ENCODE measurements at places on chromosomes 6 and 20.

DNA sequence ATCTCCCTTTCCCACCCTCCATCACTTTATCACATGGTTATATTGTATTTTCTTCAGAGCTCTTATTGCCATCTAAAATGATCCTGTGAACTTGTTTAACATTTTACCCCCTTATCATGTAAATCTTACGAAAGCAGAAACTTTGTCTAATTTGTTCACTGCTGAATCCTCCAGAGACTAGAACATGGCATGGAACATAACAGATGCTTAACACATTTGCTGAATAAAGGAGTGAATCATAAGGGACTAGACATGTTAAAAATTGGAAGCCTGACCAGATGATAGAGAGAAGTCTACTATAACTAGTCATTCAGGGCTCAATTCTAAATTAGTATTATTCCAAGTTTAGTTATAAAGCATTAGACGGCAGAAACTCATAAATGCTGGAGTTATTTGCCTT lies 73.3 kb downstream of the MAN1A1 start:
- no peak for DNase-seq

DNA sequence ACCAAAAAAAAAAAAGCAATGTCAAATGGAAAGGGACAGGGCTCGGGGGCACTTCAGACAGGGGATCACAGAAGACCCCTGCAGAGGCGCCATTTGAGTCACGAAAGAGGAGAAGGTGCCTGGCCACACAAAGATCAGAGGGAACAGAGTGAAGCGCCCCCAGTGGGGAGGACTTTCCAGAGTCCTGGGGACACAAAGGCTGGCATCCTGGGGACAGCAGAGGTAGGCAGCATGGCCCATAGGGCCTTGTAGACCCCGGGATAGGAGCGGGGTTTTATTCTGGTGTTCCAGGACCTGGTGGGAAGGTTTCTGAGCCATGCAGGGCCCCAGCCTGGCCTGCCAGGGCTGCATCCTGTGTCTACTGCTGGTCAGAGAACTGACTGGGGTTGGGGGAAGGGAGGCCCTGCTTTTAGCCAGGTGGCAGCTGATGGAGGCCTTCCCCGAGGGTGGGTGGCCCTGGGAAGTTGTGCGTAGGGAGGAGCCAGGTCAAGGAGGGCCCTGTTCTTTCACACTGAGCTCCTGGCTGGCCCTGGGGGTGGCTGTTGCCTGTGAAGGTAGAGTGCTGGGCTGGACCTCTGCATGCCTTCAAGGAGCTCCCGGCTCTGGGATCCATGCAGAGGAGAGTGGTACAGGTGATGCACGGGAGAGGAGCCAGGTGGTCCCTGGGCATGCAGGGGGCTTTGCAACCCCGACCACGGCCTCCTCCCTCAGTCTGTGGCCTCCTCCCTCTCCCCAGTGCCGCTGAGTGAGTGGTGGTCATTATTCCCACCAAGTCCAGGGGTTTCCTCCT lies 117.9 kb downstream of the CDH4 start:
- DNase-seq: no peak

DNA sequence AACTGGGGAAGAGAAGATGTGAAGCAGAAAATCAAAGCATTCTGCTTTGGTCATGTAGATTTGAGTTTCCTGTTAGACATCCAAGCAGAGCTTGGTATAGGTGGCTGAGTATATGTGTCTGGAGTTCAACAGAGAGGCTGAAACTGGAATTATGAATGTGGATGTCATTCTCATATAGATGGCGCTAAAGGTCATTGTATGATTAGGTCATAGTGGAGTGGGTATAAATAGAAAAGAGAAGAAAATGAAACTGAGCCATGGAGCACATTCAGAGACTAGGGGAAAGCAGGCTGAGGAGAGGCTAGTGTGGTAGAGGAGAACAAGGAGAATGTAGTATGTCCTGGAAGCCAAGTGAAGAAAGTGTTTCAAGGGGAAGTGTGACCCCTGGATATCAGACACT lies 295.6 kb upstream of the PLN start:
- no peak for DNase-seq

DNA sequence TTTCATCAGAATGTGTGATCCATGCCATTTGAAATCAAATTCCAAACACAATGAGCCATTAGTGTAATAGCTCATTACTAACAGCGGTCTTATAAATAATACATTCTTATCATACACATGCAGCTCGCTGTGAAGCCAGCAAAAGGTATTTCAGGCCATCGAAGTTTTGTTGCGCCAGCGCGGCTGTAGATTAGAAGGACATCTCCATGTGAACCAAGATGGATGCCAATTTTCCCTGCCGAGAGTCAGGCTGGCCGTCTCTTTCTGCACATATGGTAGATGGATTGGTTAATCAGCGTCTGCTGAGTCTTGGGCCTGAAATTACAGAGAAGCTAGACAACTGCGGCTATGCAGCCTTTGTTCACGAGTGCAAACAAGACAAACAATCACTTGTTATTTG lies 44.1 kb downstream of the CFAP61 start:
- DNase-seq: no peak

GRCh38 chr6:130119211-130119610 lies 100.8 kb downstream of the L3MBTL3 start:
- no peak for DNase-seq

DNA sequence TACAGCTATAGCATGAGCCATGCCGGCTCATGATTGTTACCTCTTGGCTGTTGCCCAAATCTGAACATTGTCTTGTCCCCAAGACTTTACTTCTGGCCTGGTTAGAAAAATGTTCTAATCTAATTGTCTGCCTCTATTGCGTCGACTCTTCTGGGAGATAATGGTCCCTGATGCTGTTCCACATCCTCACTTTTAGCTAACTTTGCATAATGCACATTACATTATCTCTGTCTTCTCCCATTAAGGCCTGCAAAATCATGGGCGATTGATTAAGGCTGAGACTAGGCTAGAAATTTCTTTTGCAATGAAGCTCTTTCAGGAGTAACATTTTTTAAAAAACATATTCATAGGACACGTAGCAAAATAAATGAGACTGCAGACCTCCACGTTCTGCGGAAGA lies 961.0 kb downstream of the KIF16B start:
- DNase-seq: no peak

- no peak for DNase-seq
Measured at GRCh38 chr6:18845896-18846295, 458.7 kb downstream of the RNF144B start.

DNA sequence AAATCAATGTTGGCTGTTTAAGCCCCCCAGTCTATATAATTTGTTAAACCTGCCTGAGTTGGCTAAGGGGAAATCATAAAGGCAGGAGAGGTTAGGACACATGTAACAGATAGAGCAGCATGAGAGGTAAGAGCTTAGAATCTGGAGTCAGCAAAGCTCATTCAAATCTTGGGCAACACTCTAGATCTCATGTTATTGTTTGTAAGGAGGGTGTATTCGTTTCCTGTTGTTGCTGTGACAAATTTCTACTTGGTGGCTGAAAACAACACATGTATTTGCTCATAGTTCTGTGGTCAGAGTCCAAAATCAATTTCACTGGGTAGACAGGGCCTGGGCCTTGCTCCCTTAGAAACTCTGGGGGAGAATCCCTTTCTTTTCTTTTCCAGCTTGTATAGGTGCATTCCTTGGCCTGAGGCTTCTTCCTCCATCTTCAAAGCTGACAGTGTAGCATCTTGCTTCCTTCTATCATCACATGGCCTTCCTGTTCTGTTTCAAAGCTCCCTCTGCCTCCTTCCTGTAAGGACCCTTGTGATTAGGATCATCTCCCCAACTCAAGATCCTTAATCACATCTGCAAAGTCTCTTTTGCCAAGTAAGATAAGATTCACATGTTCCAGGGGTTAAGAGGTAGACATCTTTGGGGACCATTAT lies 4.4 kb downstream of the LY86 start:
- DNase-seq: no peak

DNA sequence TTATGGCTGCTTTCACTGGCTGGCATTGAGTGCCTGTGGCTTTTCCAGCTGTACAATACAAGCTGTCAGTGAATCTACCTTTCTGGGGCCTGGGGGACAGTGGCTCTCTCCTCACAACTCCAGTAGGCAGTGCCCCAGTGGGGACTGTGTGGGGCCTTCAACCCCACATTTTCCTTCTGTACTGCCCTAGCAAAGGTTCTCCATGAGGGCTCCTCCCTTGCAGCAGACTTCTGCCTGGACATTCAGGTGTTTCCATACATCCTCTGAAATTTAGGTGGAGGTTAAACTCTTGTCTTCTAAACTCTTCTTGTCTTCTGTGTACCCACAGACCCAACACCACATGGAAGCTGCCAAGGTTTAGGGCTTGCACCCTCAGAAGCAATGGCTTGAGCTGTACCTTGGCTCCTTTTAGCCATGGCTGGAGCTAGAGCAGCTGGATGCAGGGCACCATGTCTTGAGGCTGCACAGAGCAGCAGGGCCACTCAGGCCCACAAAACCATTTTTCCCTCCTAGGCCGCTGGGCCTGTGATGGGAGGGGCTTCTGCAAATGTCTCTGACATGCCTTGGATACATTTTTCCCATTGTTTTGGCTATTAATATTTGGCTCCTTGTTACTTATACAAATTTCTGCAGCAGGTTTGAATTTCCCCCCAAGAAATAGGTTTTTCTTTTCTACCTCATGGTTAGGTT lies 9.6 kb downstream of the PEX7 start:
- DNase-seq: no peak

DNA sequence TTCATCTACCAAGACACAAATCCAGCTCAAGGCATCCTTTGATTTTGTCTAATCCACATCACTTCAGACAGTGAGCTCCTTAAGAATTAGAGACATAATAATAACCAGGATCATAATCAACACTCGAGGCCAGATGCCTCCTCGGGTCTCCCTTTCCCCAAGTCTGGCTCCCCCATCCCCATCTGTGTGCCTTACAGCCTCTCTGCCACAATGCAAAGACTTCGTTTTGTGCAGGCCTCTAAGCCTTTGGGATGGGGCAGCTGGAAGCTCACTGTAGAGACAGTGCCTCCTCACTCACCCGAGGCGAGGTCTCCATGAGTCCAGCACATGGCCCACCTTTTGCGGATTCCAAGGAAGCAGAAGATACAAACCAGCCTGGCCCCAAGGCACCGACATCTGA lies 30.3 kb downstream of the LRFN2 start:
- DNase-seq: no peak

DNA sequence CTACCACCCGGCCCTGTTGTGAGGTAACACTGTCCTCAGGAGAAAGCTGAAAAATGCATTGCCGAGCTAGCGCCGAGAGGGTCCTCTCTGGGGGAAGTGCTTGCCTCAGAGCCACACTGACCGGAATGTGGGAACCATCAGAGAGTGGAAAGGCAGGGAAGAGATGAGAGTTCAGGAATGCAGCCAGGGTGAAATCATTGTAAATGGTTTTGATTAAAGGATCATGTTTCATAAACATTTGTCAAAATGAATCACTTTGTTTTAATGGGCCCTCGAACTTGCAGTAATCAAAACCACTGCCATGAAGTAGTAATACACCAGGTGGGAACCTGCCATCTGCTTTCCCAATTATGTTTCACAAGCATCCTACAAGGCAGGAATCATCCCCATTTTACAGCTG lies 16.9 kb upstream of the IL17F start:
- no peak for DNase-seq

DNA sequence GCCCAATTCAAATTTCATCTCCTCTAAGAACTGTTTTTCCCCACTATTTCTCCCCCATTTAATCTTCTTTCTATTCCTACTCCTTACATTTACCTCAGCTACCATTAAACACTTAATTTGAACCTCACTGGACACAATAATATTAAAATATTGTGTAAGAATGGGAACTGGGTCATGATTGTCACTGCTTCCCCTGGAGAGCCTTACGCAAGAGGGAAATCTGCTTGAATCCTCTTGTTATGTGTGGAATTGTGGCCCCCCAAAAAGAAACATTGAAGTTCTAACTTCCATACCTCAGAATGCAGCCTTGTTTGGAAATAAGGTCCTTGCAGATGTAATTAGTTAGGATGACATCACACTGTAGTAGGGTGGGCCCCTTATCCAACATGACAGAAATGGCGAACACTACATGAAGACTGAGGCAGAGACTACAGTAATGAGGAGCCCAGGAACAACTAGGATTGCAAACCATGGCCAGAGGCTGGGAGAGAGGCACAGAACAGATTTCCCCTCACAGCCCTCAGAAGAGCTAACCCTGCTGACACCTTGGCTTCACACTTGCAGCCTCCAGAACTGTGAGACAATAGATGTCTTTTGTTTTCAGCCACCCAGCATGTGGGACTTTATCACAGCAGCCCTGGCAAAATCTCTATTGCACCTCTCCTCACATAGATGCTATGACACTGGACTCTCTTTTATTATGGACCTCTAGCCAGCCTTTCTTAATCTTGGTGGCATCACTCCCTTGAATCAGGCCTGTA lies 29.9 kb downstream of the HIVEP2 start:
- no peak for DNase-seq

DNA sequence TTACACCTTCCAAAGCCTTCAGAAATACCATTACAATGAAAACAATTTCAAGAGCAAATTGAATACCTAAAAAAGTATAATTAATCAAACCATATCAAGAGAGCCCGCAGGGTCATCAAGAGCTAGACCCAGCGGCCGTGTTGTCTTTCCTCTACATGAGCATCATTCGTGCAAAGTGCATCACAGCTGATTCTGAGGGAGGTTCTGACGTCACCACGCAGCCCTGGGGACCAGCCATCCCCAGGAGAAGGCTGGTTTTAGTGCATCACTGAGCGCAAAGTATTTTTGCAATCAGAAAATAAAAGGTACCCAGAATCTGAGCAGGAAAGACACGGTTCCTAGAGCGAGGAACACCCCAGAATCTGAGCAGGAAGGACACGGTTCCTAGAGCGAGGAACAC lies 371.4 kb downstream of the CDH4 start:
- DNase-seq: no peak

DNA sequence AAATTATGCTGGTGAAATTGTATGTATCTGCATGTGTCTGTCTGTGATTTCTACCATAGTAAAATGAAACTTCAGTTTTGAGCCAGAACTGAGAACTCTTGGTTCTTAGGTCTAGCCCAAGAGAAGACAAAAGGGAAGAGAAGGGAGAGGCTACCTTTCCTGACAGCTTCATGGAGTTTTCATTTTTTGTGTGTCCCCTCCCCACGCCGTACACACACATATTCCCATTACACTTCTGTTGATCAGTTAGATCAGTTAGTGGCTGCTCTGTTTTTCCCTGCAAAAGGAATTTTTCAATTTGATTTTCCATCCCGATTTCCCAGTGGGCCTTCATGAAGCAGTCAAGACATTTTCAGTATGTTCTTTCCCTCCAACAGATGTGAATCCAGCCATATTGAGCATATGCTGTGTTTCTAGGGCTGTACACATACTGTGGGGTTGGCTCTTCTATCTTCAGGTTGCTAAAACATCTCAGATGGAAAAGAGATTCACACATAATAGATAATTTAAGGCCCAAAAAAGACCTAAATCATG lies 52.5 kb downstream of the HIVEP1 start:
- no peak for DNase-seq

DNA sequence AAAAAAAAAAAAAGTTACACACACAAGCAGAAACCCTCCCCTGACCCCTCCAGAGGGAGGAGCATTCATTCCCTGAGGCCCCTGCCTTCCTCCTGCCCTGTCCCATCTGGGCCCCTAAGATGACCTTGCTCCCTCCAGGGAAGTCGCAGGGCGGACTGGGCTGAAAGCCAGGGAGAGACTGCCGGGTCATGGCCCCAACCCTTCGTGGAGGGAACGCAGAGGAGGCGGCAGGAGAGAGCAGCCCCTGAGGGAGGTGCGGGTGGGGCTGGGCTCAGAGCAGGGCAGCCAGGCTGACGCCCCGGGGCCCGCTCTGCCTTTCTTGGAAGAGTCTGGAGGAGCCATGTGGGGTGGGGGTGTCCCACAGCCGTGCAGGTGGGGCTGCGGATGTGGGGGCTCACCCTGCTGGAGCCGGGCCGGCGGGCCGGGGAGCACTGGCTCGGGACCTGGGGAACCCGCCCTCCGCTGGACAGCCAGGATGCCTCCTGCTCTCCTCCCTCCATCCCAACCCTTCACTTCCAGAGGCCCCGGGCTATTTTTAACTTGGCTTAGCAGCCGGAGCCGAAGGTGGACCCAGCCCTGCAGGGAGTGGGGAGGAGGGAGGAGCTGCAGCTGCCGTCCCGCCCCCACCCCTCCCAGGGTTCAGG lies 15.0 kb upstream of the ABHD16B start:
- no peak for DNase-seq

Measured in NCI-H1417 treated with DMSO at 0.1 percent for 48 hours (cell line).